ENCODE measurements at places on chromosomes 1 and 21.

DNA sequence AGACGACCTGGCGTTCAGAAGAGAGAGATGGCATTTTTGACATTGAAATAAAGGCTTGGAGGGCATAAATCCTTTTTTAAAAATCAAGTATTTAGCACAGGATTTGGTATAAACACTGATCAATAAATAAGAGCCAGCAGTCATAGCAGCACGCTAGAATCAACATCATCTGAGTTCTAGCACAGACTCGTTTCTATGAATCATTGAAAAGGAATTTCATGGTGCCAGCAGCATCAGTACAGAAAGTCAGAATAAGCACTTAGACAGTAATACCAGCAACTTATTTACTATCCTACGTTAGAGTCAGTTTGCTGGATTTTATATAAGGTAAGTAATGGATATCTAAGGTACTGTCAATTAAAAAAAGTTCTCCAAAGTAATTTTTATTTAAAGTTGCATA lies 119.3 kb downstream of the HLCS start:
- DNase-seq, result peak; percentile 45

GRCh38 chr1:180863158-180863775 lies 49.4 kb upstream of the KIAA1614 start:
- DNase-seq, result peak; percentile 66

- no peak for DNase-seq
Observed at GRCh38 chr1:183223467-183223866, 37.4 kb downstream of the LAMC2 start.

DNA sequence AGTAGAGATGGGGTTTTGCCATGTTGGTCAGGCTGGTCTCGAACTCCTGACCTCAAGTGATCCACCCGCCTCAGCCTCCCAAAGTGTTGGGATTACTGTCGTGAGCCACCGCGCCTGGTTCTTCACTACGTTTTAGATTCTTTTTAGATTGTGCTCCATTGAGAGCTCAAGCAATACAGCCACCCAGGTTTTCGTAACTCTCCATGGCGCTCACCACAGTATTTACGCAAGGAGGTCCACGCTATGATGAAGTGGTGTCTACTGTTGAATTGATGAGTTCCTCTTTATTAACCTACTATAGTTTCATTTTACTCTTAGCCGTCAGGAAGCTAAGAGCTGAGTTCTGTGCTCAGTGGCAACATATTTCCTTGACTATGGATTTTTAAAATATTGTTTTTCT lies 1.8 kb upstream of the KIF1B start:
- no peak for DNase-seq

DNA sequence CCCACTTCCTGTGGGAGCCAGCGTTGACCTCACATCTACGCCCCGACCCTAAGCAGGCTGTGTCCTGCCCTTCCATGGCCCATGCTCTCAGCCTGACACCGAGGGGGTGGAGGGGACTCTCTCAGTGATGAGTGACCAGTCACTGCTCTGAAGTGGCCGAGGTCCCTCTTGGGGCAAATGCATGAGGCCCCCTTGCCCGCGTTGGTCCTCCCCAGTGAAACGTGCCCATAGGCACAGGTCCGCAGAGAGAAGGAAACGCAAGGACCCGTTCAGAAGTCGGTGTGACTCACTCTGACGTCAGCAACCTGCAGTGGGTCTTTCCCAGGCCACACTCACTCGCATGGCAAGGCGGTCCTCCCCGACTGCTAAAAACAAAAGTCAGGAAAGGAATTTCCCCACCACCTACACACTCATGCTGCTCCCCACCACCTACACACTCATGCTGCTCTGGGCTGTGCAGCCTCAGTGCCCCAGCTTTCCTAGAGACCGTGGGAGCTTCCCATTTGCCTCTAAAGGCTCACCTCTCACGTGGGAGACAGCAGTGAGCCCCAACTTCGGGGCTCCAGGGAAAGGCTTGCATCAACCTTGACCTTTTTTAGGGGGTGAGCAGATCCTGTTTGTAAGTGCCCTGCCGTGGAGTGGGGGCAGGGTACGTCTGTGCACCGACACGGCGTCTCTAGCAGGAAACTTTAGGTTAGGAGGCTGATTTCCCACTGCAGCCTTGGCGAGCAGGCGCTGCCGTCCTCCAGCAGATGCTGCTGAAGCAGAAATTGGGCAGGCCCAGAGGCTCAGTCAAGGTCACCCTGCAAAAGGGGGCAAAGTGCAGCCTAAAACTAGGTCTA lies 11.4 kb downstream of the UBASH3A start:
- no peak for DNase-seq

DNA sequence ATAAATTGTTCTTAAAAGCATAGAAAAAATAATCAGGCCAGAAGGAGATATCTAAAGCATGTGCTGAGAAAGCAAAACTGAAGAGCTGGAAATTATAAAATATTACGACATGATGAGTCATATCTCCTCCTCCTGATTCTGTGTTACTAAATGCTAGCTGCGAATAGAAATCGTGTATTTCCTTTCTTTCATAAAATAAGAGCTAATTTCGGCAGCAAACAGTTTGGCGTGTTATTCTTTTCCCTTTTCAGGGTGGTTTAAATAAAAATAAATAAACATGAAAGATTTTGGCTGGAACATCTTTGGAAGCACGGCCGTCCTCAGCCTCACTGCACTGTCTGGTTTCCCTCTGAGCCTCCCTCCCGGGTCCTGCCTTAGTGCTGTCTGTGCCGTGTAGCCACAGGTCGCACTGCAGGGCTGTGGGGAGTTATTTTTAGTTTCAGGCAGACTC lies 56.0 kb downstream of the ADARB1 start:
- peak; percentile 78 for DNase-seq

- DNase-seq, result peak; percentile 81
Observed at GRCh38 chr1:98388441-98388840, 273.1 kb upstream of the SNX7 start.

- no peak for DNase-seq
Observed at GRCh38 chr1:1237874-1238701, 6.1 kb downstream of the B3GALT6 start.

GRCh38 chr1:70372426-70372825 lies 17.9 kb upstream of the ANKRD13C start:
- no peak for DNase-seq

GRCh38 chr21:29379517-29380054 lies 80.9 kb downstream of the BACH1 start:
- no peak for DNase-seq

DNA sequence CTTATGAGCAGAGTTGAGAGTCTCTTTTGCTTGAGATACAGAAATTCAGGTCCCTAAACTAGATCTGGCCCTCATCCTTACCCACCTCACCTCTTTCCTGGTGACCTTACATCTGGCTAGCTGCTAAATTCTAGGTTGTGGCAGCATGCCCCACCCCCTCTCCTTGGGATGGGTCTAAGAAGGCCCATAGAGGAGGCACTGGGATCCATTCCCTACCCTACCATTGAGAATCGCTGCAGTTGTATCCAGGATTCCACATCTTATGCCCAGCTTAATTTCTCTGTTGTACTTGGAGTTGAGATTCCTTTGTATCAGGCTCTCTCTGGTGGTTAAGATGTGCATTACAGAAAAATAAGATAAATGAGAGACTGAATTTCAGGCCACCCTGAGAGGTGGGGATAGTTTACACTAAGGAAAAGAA lies 9.5 kb upstream of the TMEM39B start:
- DNase-seq, result peak; percentile 60

GRCh38 chr21:37874904-37875780 lies 41.1 kb downstream of the KCNJ6 start:
- no peak for DNase-seq

- DNase-seq, result no peak
Observed at GRCh38 chr21:46141767-46142581, 13.4 kb downstream of the FTCD start.

GRCh38 chr1:62356257-62356835 lies 37.1 kb upstream of the KANK4 start:
- no peak for DNase-seq

DNA sequence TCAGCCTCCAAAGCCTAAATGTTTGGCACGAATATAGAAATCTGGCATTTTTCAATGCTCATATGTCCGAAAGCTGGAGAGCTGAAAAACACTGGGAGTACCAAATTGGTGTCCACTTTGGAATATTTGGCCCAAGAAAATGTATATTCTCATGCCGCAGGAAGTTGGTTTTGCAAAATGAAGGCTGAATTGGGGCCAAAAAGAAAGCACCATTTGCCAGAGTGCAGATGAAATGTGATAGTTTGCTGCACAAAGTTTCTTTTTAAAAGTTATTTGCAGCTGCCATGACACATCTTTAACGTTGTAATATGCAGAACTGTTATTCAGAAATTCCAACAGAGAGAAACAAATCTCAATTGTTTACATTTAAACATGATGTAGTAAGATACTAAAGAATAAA lies 124.2 kb upstream of the LYPLAL1 start:
- DNase-seq, result no peak

Measured in kidney capillary endothelial cell (primary cell).